ENCODE measurements at places on chromosomes 3 and 15. TPM values are rescaled to one million over a fixed set of nuclear protein-coding genes. Genes with fewer than 3 reads are reported as not detected.

Gene RHOV
- 4.1 TPM for total RNA-seq

Gene BUB1B
- total RNA-seq = 30.7 TPM

Gene CPNE9
- not detected for total RNA-seq

Gene ABHD6
- 13.0 TPM for total RNA-seq

Gene PLA2G4D
- not detected for total RNA-seq

Gene ROPN1B
- total RNA-seq = not detected

Gene SELENOK
- 25.0 TPM for total RNA-seq

Gene SLC12A8
- 1.6 TPM for total RNA-seq

Gene ARGFX
- not detected for total RNA-seq

Gene TRPM1
- not detected for total RNA-seq

Gene DLL4
- total RNA-seq = 0.62 TPM

Data from A549 treated with CpdA at 1 μM for 4 hours (cell line).